ENCODE measurements at places on chromosomes 16 and 17.

DNA sequence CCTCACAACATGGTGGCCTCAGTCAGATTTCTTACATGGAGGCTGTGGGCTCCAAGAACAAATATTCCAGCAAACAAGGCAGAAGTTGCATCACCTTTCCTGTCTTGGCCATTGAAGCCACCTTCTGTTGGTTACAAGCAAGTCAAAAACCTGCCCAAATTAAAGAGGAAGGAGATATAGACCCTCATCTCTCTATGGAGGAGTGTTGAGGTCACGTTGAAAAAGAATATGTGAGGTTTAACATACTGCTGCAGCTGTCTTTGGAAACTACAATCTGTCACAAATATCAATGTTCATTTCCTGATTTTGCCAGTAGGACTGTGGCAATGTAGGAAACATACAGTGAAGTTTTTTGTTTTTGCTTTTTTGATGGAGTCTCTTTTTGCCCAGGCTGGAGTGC lies 211.4 kb downstream of the COPRS start:
- DNase-seq: no peak

- DNase-seq: no peak
These were observed 53.3 kb upstream of the BCAR1 start for GRCh38 chr16:75304521-75305363.

DNA sequence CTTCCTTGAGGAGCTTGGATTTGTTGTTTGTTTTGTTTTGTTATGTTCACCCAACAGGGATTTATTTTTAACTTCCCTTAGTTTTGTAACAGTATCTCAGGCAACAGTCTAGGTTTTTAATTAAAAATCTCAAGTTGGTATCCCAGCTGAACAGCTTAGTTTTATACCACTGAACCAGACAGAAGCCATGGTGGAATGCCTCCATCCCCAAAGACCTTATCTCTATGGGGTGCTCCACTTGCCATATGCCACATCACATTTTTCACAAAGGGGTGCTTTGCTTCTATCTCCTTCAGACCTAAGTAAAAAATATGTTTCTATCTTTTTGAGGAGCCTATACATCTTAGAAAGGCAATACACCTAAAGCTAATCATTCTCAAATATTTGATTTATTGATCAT lies 715.8 kb upstream of the KIF2B start:
- no peak for DNase-seq

DNA sequence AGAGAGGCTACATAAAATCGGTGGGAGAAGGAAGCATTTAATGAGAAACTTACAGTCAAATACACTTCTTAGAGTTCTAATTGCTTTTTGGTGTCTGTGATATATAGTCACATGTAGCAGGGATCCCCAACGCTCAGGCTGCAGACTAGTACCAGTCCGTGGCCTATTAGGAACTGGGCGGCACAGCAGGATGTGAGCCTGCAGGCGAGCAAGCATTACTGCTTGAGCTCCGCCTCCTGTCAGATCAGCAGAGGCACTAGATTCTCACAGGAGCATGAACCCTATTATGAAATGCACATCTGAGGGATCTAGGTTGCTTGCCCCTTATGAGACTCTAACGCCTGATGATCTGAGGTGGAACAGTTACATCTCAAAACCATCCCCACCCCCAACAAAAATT lies 158.5 kb downstream of the TANC2 start:
- DNase-seq: peak; percentile 51

GRCh38 chr16:71775949-71776348 lies 32.7 kb downstream of the AP1G1 start:
- DNase-seq: no peak

- no peak for DNase-seq
These were observed 50.3 kb downstream of the MEOX1 start for GRCh38 chr17:43611230-43611969.

DNA sequence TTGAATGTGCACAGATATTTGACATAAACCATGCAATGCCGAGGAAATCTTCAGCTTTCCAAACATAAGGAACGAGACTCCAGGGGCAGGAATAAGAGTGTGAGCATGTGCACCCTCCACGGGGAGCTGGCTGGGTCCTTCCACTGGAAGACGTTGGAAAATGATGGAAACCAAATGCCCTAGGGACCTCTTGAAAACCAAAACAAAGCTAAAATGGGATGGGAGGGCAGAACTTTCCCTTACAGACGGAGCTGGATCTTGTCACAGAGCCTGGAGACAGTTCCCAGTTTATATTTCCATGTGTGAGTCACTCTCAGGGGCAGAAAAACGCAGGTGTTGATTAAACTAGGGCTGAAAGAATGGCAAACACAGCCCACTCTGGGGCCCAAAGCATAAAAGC lies 34.4 kb upstream of the DNAH17 start:
- no peak for DNase-seq

DNA sequence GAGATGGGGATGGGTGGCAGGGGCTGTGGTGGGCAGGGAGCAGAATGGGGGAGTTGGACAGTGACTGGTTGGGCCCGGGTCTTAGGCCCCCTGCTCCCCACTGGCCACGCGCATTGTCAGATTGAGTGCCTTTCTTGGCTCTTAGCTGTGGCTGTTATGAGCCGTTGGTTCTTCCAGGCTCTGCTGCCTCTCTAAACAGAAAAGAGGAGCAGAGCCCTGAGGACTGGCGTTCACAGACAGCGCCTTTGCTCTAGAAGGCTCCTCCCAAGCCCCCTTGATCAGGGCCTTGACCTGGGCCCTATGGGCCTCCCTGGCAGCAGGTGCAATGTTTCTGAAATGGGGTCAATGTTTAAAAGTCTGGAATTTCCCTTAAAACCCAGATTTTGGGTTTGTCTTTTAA lies 14.8 kb upstream of the NUDT16L1 start:
- no peak for DNase-seq

GRCh38 chr16:19292186-19292585 lies 6.7 kb downstream of the CLEC19A start:
- DNase-seq: peak; percentile 48

- no peak for DNase-seq
These were observed 151.8 kb downstream of the PITPNC1 start for GRCh38 chr17:67528751-67529436.

DNA sequence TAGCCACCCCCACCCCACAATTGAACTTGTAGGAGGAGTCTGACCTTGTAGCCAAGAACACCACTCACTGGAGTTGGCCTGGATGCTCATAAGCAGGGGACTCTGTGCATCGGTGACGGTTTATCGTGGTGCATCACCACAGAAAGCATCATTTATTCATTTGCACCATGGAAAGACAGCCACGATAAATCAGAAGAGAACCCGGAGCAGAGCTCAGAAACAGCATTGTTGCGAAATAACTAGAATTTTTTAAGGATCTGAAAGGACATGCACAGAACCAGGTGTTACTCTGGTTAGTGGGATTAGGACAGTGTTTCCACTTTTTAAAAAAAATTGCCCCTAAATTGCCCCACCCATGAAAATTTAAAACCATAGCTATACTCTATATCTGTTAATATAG lies 44.4 kb upstream of the IRX6 start:
- no peak for DNase-seq

GRCh38 chr16:67873435-67874370 lies 851 bp downstream of the EDC4 start:
- DNase-seq: no peak

- no peak for DNase-seq
These were observed 720 bp upstream of the ZPBP2 start for GRCh38 chr17:39867084-39867879.

DNA sequence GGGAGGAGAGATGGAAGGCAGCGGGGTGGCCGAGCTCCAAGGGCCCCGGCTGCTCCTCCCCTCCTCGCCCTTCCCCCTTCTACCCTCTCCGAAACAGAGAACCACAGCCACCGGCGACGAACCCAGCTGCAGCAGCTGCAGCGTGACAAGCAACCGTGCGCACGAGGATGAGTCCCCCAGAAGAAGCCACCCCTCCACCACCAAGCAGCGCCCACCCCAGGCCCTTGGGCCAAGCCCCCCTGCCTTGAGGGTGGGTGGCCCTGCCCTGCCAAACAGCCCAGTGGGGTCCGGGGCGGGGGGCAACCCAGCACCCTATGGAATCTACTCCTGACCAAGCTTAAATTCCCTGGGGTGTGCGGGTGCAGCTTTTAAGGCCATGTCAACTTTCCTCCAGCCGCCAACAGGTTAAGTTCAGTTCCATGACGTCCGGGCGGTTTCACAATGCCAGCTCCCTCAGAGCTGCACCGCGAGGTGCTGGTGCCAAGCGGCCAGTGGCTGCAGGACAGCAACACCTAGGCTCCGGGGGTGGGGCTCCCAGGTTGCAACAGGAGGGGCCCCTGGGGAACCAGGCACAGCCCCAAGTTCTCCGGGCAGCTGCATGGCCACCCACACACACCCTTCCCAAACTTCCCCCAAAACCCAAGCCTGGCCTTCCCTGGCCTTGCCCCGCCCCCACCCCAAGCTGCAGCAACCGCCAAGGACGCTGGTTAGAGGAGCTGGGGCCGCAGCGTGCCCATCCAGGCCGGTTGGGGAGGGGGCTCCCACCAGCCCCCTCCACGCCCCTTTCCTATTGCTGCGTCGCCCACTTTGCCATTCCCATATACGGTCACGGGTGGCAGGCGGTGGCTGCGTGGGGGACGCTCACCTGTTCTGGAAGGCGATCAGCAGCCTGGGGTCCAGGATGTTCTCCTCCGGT lies 2.0 kb downstream of the CBX4 start:
- DNase-seq: peak; percentile 76

DNA sequence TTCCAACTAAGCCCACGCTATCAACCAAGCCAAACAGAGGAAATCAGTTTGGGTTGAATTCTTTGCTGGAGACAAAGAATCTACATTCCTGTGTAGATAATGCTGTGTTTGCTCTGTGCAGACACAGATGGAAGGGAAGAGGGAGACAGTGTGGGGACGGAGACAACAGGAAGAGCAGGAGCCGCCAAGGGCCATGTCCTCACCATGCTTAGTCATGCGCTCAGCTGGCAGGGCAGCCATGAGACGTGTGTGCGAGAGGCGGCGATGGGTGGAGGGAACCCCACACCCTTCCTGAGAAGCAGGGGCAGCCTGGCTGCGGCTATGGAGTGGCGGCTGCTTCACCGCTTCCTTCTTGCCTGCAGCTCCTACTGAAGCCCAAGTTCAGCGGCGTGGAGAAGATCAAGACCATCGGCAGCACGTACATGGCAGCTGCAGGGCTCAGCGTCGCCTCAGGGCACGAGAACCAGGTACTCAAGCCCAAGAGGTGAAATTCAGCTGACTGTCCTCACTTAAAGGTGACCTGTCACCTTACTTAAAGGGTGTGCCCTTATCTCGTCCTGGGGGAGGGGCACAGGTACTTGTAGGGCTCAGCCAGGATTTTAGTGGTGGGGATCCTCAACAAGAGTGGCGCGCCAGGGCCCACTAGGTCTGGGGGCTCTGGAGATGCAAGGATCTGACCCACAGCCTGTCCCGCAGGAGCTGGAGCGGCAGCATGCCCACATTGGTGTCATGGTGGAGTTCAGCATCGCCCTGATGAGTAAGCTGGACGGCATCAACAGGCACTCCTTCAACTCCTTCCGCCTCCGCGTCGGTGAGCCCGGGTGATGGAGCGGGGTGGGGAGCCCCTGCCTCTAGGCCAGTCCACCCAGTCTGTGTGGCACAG lies 47.5 kb downstream of the ADCY7 start:
- no peak for DNase-seq

- DNase-seq: no peak
These were observed 94.2 kb downstream of the AIPL1 start for GRCh38 chr17:6340708-6341107.

GRCh38 chr17:2954898-2955445 lies 108.4 kb downstream of the OR1D5 start:
- peak; percentile 51 for DNase-seq

- DNase-seq: no peak
These were observed 14.2 kb downstream of the SAP30BP start for GRCh38 chr17:75681289-75681688.
